Gastroesophageal sphincter (tissue), 4 donors: ENCODE measurements at places on chromosomes 13 and 19.

DNA sequence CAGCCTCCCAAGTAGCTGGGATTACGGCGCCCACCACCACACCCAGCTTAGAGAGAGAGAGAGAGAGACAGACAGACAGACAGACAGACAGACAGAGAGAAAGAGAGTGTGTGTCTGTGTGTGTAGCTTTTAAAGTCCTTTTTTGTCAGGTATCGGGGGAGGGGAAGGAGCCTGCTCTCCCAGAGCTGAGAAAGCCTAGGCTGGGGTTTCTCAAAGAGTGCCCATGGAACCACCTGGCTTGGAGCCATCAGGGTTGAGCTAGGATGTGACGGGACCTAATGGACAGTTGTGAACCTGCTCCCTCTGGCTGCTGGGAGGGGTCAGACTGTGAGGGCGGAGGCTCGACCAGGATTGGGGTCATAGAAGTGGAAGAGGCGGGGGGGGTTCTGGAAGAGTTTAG lies 16.6 kb downstream of the RFX1 start:
- ATAC-seq = no peak

DNA sequence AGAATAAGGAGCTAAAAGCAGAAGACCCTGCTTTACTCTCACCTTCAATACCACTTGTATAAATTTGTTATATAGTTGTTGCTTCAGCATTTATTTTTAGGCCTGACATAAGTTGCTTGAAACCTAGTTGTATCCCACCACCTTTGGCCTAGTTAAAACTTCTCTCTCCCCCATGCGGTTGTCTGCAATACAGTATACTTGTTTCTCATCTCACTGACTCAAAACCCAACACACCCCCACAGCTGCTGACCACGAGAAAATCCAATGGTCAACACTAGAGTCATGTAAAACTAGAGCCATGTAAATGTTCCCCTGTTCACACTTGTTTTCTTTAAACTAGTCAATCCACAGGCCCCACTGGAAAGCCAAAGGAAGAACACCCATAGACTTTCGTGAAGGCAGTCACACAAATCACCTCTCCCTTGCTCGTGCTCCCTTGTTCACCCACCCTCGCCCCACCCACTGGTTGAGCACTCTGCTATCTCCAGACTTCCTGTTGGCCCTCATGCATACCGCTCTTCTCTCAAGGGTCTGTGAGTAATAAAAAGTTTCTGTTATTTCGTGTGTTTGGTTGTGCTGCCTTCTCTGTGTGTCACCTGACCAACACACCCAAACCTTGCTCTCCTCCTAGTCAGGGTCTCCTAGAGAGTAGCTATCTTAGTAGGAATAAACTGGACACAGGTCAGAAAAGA lies 12.9 kb upstream of the CCDC169 start:
- no peak for ATAC-seq

GRCh38 chr19:46748325-46749109 lies 2.3 kb upstream of the STRN4 start:
- ATAC-seq = no peak

- ATAC-seq = no peak
Observed at GRCh38 chr19:16204005-16204294, 6.2 kb downstream of the AP1M1 start.

DNA sequence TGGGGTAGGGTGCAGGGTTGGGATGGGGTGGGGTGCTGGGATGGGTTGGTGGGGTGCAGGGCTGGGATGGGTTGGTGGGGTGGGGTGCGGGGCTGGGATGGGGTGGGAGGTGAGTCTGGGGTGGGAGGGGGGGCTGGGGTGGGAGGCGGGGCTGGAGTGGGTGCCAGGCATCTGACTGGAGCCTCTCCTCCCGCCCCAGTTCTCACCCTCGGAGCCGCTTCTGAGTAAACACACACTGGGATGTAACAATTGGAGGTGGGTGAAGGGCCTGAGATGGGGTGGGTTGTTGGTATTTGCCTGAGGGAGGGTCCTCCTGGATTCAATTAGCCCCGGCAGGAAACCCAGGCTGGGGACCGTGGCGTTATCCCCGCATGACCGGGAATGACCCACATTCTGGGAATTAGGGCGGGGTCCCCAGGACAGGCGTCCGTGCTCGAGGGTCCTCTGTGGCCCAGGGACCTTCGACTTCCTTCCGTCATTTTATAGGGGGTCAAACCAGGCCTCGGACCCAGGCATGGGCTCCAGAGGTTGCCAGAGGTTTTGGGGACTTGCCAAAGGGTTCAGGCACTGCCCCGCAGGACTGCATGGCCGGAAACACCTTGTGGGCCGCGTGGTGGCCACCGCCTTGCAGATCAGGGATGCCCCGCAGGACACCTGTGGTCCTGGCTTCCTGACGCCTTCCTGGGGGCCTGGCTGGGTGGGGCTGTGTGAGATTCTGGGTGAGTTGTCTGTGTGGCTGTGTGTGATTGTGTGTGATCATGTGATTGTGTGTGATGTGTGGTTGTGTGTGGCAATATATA lies 1.4 kb downstream of the TMPRSS9 start:
- ATAC-seq = no peak
